ENCODE measurements at places on chromosomes 7 and 10. TPM values are rescaled to one million over a fixed set of nuclear protein-coding genes. Genes with fewer than 3 reads are reported as not detected.

DNA sequence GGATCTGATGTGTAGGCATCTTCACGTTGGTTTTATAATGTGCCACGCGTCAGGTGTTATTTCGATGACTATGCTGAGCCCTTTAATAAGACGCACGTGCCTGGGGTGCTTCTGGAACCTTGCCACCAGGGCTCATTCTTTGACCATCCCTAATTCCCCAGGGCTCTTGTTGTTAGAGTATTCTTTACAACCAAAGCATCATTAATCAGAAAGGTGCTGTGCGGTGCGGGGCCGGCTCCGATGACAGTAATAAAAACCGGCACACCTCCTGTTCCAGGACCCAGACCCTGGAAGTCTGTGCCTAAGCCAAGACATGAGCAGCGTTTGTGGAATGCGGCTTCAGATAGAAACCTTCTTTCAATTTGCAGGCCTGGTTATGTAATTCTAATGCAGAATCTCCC is 58.4 kb downstream of the MGMT start:
- peak; percentile 24 for DNase-seq

The SGPL1 gene
- polyA plus RNA-seq = 30.1 TPM

The FGL2 gene
- 28.8 TPM for polyA plus RNA-seq

DNA sequence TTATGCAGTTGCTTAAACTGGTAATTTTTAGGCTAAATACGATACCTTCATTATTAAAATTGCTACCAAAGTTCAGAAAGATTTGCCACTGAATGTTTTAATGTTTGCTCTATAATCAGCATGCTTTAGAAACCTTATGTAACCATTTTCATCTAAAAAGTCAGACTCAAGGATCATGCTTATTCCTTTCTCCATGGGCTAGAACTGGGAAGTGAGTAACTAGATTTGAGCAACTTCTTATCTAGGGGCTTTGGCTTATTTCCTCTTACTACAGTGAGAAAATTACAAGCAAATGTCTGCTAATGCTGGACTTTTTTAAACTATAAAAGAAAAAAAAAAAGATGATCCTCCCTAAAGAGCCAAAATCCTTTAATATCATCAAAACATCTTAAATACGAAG is 215.9 kb downstream of the CRPPA start:
- no peak for DNase-seq

GRCh38 chr10:76309070-76309469 is 877.6 kb downstream of the LRMDA start:
- DNase-seq = no peak

GRCh38 chr7:29122759-29123158 is 23.6 kb downstream of the CPVL start:
- DNase-seq = no peak

GRCh38 chr7:3033136-3033535 is 10.5 kb downstream of the CARD11 start:
- no peak for DNase-seq

The SLC35G1 gene
- 7.0 TPM for polyA plus RNA-seq

Data from AG04450 (cell line).